Stimulated activated effector memory CD8-positive, alpha-beta T cell treated with anti-CD3 and anti-CD28 coated beads, Interleukin-12 subunit alpha, Interleukin-12 subunit beta, amount 100 ng/mL, for 72 hours (primary cell): ENCODE measurements at places on chromosomes 6 and 20.

DNA sequence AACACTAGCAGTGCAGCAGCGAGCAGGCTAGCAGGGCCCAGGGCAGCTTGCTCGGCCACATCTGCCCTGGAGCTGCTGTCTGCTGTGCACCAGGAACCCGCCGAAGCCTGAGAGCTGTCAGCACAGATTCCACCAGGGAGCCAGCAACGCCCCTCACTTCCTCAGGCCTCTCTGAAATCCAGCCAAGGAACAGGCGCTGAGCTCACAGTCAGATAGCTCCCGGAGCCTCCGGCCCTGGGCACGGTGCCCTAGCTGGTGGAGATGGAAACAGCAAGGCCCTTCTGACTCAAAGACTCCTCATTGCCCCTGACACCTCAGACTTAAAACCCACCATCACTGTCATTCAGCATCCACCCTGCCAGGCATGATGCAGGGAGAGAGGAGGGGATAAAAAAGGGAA, 839.4 kb downstream of the MAFB start:
- DNase-seq = no peak

DNA sequence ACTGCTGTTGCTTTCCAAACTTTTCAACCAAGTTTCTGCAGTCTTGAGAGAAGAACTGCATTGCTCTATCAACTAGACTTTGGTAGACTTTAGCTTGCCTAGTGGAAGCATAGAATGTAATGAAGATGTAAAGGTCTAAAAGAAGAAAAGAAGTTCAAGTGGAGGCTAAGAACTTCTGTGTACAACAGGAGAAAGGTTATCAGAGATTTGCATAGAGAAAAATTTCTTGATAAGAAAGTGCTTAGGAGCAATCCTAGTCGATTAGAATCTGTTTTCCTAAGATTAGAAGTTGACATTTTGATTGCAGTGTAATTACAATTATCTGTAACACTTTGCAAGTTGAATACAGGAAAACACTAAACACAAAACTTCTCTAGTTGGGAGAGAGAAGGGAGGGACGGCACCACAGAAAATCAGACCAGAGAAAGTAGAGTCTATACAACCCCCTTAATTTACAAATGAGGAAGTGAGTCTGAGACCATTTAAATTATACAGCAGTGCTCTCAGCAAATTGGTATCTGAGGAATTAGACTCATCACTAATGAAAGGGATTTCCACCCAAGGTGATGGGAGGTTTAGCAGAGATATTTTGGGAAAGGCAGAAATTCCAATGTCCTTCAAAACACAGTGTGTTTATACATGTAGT, 194.3 kb upstream of the MARCKS start:
- no peak for DNase-seq

- DNase-seq = no peak
Measured at GRCh38 chr6:77462359-77463307, 658 bp downstream of the HTR1B start.

- peak; percentile 70 for DNase-seq
Measured at GRCh38 chr6:1381481-1382330, 7.7 kb upstream of the FOXF2 start.

GRCh38 chr6:155031091-155031490, 36.0 kb downstream of the TIAM2 start:
- DNase-seq = no peak

GRCh38 chr6:23111984-23112383, 542.6 kb downstream of the HDGFL1 start:
- DNase-seq = no peak

DNA sequence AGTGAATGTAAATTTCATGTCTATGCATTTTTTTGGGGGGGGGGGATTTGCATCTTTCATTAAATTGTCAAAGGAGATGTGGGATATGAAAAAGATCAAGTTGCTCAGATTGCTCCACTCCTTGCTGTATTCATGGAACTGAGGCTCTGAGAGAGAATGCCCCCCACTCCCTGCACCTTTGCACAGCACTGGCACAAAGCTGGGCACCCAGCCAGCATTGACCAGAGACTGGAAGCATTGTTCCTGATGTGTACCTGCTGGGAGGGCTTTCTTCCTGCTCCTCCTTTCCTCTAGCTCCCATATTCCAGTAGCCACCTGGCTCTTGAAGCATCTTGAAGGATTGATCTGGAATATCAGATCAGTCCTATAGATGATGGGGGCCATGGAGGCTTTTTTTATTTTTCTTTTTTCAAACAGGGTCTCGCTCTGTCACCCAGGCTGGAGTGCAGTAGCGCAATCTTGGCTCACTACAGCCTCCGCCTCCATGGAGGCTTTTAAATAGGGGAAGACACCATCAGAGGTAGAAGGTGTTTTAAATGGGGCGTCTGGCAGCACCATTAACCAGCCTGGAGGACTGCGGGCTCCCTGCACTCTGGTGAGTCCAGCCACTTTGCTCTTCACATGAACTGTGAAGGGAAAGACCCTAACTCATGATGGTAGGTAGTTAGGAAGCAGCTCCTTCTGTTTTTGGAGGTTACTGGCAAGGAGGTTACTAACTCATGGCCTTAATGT, 10.9 kb downstream of the DUSP15 start:
- no peak for DNase-seq

- DNase-seq = no peak
Measured at GRCh38 chr20:10177326-10177725, 41.3 kb upstream of the SNAP25 start.

DNA sequence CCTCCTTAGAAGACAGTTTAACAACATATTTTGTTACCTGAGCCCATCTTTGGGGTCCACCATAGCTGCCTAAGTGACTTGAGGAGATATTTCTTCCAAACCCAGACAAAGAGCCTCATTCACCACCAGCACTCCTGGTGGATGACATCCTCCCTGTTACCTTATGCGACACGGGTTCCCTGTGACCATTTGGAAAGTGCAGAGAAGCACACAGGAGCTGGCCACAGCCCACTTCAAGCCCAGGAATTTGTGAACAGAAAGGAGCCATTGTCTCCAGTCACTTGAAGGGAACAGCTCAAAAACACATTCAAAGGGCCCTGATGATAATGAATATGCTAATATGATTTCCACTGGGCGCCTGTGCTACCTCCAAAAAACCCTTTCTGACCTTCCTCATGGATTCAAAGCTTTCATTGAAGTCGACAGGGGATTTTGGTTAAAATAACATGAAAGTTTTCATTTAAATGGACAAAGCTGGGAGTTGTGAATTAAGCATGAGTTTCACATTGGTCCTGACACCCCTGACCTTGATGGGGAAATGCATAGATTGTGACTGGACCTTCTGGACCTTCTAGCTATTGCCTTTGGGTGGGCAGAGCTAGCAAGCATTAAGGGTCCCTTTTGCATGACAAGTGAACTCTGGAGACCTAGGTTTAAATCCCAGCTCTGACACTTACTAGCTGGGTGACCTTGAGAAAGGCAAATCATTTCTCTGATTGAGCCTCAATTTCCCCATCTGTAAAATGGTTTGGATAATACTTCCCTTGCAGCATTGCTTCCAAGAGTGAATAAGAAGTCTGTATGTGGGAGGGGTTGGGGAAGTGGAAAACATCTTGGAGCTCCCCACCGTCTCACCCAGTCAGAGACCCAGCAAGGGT, 83.3 kb upstream of the SIRPA start:
- no peak for DNase-seq

GRCh38 chr20:18988701-18989100, 175.1 kb downstream of the SCP2D1 start:
- no peak for DNase-seq

DNA sequence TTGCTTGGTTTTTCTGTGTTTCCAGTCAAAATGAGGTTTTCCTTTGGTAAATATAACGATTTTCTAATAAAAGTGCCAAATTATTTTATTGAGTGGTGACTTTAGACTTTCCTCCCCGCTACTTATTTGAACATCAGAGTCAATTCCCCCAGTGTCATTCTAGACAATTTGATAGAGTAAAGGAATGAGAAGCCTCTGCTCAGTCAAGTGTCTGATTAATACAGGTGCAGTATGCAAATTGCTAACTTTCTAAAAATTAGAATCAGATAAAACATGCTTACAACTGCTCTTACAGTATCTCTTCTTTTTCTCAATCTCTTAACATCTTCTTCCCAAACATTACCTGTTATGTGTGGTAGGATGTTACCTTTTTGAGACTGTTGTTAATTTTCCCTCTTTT, 148.7 kb downstream of the CD83 start:
- no peak for DNase-seq

DNA sequence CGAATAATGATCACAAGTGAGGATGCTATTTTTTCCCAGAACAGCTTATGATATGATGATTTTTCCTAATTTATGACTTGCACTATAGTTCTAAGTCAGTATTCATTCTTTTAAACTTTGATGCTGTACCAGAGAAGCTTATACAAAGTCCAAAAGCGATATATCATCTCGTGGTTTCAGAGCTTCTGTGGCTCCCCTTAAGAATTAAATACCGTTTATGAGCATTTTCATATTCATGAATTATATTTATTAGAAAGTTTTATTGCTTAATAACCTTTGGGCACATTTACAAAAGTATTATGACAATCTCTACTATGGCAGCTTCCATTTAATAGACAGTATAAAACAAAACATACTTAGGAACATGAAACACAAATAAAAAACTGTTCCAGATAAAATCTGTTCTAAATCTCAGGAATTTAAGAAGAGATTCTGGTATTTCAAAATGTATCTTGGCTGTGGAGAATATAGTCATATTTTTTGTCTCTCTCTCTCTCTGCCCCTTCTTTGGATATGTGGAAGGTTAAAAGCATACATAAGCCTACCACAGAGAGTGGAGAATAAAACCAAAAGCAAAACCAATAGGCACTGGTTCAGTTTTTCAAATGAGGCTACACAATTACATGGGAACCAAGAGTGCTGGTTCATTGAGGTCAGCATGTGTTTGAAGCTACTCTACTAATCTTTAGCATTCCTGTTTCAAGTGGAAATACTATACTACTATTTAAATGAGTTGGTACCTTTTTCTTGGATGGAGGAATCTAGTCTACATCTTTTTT, 884.5 kb upstream of the GJE1 start:
- DNase-seq = no peak

DNA sequence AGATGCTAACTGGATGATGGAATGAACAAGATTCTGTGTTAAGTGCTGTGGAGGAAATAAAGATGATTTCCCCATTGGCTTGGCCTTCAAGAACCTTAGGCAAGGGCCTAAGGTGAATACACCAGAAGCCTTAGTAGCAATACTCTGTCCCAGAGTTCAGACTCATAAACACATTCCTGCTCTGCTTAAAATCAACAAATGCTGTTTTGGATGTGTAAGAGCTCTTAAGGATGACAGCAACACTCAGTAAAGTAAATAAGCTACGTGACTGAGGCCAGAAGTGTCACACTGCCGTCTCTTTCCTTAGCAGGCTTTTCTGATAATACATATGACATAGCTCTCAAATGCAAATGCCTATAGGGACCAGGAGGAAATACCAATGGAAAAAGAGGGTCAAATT, 90.6 kb downstream of the EYA2 start:
- DNase-seq = no peak

DNA sequence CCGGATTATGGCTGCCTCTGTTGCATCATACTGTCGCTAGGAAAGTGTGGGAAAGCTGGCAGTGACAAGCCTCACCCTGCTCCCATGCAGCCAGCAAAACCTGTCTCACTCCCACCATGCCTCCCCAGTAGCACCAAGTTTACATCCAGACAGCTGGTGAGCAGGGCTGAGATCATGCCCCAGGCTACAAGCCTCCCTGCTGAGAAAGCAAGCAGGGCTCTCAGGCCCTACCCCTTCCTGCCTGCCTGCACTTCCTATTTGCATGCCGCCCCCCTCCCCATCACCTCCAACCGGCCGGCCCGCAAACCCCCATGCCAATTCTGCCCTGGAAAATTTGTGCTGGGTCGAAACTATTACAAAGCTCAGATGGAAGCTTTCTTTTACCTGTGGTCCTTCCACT, 408.2 kb upstream of the FKBP1C start:
- DNase-seq = no peak

DNA sequence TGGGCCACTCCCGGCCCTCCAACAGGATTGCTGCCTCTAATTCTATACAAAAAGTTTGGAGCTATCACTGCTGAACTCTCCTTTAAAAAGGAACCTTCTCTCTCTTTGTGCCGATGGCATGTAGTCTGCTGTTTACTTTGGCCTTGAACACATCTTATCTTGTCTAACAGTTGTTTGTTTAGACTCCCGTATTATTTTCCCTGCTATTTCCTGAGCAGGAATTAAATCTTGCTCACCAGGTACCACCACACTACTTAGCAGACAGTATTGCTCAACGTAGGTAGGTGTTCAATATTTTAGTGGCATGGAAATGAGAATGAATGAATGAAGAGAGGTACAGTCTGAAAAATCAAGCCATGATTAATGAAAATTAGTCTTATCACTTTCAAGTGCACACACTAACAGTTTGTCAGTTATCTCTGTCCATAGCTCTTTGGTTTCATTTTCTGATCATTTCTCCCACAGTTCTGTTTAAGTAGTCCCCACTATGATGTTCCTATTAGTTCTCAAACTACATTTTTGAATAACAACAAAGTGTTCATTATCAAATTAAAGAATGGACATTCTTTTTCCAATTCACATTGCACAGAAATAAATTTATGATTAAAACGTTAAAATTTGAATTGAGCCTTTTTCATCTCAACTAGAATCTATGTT, 6.8 kb upstream of the HEY2 start:
- no peak for DNase-seq

DNA sequence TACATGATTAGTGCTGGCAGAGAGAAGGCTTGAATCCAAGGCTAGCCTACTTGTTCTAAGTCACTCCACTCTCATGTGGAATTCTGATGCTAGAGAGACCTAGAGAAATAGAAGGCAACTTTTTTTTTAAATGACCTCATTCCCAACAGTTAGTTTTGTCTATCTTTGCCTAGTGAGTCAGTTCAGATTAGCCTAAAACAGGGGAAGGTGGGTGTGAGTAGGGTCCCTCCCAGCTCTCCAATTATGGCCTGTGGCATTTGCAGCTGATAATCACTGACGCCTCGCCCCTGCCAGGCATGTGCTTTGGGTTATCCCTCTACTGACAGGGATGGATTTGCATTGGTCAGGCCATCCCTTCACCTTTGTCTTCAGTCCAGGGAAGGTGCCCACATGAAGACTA, 13.6 kb downstream of the TXLNB start:
- DNase-seq = no peak

GRCh38 chr20:47676912-47677634, 108.2 kb downstream of the SULF2 start:
- DNase-seq = no peak

DNA sequence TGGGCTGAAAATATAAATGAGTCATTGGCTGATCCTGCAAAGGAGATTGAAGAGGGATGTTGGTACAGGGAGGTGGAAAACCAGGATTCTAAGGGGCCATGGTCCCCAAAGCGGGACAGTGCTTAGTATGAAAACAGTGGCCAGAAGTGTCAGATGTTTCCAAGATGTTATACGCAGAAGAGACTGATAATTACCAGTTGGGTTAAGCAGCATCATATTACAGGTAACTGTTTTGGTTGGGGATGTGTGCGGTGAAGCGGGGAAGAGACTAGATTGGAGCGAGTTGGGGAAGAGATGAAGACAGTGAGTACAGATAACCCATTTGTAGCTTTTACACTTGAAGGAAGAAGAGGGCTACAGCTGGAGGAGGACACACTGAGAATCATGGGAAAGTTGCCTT, 80.8 kb downstream of the PLEKHG1 start:
- no peak for DNase-seq
